ENCODE measurements at places on chromosomes 4 and X. TPM values are rescaled to one million over a fixed set of nuclear protein-coding genes. Genes with fewer than 3 reads are reported as not detected.

DNA sequence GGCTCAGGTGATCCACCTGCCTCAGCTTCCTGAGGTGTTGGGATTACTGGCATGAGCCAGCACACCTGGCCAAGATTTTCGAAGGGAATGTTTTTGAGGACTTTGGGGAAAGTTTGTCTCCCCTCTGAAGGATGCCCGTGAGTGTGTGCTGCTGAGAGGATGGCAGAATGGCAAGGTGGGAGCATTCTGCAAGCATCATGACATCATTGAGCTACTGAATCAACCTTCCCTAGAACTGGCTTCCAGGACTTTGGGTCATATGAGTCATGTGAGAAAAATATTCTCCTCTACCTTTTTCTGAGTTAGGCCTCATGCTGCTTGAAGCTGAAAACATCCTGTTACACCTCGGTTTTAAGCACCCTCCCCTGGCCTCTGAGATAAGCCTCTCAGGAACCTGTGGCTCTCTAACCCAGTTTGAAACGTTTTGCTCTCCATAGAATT lies 31.0 kb downstream of the TMEM131L start:
- no peak overlapping the region for H3K4me3 ChIP-seq
- no peak for DNase-seq
- peaks cover 48% of the 10 kb centered on the region for H3K4me1 ChIP-seq
- H3K36me3 ChIP-seq, result no peaks in the 10 kb centered on the region
- H3K27ac ChIP-seq, result peak overlapping the region; percentile 76

The ADH1C gene
- 10.8 TPM for total RNA-seq

The BMX gene
- total RNA-seq, result 2.5 TPM

DNA sequence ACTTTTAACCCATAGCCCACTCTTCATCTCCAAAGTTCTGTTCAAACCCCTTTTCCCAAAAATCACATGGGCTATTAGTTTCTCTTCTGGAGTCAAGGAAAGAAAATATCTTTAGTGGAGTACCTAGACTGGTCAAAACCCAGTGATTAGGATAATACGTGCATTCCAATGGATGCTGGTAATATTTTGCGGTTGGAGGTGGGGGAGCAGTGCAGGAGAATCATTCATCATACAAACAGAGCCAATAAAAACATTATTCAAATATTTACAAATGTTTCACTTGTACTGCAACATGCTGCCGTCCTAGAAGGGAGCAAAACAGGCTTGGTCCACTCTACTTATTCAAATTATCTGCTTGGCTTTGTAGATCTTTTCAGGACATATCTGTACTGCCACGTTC lies 57.2 kb upstream of the RAB9B start:
- H3K36me3 ChIP-seq, result no peaks in the 10 kb centered on the region
- H3K4me3 ChIP-seq, result no peak overlapping the region
- DNase-seq, result no peak
- no peak overlapping the region for H3K27ac ChIP-seq
- H3K27me3 ChIP-seq, result no peaks in the 10 kb centered on the region
- no peaks in the 10 kb centered on the region for H3K4me1 ChIP-seq

- H3K4me1 ChIP-seq, result no peaks in the 10 kb centered on the region
- peak overlapping the region; percentile 46 for H3K27ac ChIP-seq
- no peaks in the 10 kb centered on the region for H3K36me3 ChIP-seq
- H3K4me3 ChIP-seq, result peak overlapping the region; percentile 18
- no peaks in the 10 kb centered on the region for H3K27me3 ChIP-seq
Observed at GRCh38 chrX:1336948-1337779, 579 bp downstream of the IL3RA start.

The GPR101 gene
- not detected for total RNA-seq

The DCAF8L1 gene
- not detected for total RNA-seq

DNA sequence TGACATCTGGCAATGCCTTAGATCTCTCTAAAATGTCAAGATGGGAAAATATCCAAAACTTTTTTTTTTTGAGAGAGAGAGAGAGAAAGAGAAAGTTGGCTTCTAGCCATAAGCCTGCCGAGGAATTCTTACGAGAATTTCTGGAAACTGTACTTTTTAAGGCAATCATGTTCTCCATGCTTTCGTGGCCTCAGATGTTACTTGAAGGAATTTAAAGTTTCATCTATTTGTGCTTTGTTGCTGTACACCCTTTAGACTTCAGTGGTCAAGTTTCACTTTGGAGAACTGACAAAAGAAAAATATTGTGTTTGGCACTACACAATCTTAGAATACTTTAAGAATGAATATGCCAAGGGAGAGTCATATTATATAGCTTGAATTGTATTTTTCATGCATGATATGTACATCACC lies 53.9 kb downstream of the FAT4 start:
- H3K36me3 ChIP-seq, result no peaks in the 10 kb centered on the region
- peaks cover 3% of the 10 kb centered on the region for H3K4me1 ChIP-seq
- H3K27me3 ChIP-seq, result no peaks in the 10 kb centered on the region
- no peak for DNase-seq
- peak overlapping the region; percentile 58 for H3K4me3 ChIP-seq

The MAD2L1 gene
- total RNA-seq, result 14.1 TPM

- H3K36me3 ChIP-seq, result no peaks in the 10 kb centered on the region
Observed at GRCh38 chr4:143286701-143287571, 49.7 kb upstream of the GAB1 start.
